ENCODE measurements at places on chromosomes 12 and 14.

DNA sequence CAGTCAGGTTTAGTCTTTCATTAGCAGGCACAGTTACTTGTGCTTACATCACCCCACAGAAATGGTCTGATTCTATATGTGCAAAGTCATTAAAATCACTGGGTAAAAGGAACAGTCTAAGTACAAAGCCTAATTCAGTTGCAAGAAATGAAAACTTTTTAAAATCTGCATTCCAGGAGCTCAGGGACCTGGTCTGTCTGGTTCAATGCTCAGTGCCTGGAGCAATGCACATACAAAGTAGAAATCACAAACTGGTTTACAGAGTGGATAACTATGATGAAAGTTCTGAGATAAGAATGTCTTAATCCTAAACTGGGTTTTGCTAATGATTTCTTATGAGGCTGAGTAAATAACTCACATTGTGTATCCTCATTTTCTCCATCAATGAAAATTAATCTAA is 28.7 kb downstream of the LMNTD1 start:
- no peak for DNase-seq

- DNase-seq, result no peak
Observed at GRCh38 chr14:52069307-52070050, 620 bp upstream of the NID2 start.

DNA sequence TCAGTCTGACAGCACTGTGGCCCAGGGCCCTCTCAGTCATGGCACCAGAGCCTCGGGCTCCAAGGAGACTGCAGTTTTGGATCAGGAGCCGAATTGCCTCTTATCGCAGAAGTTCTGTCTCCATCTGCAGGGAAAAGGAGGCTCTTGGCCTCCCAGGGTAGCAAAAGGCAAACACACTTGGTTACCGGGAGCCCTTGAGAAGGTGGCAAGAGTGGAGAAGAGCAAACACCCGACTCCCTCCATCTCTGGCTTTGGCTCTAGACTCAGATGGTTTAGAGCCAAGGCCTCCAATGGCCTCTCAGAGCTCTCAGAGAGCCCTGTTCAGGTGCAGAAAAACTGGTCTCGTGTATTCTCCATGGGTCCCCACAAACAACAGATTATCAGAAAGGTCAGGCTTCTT is 44.6 kb downstream of the NINJ2 start:
- no peak for DNase-seq

- no peak for DNase-seq
Observed at GRCh38 chr12:67483871-67484554, 164.5 kb upstream of the DYRK2 start.

GRCh38 chr12:114213055-114213581 is 192.8 kb downstream of the TBX5 start:
- DNase-seq, result no peak

DNA sequence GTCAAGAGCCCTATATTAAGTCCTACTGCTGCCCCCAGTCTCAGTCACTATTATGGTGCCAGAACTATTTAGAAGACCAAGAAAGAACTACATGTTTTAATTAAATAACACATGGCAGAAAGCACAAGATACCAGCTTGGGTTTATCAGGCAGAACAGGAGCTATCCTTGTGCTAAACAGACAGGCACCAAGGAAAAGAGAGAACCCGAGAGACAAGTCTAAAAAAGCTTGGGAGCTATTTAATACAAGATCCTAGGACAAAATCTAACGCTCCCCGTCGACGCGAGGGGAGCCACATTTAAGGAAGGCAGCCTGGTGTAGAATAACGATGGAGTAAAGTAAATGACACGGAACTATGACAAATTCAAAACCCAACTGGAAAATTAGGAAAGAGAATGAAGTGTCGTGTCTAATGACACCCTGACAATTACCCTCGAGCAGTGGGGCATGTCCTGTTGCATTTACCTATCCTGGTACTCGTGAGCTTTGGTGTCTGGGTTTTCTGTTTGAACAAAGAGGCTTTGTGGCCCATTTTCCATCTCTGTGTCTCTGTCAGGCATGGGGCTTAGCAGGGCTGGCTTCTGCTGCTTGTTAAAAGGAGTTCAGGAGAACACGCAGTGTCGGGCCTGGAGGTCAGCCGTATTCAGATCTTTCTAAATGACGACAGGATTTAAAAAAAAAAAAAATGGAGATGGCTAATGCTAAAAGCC is 140.6 kb downstream of the ETNK1 start:
- no peak for DNase-seq

DNA sequence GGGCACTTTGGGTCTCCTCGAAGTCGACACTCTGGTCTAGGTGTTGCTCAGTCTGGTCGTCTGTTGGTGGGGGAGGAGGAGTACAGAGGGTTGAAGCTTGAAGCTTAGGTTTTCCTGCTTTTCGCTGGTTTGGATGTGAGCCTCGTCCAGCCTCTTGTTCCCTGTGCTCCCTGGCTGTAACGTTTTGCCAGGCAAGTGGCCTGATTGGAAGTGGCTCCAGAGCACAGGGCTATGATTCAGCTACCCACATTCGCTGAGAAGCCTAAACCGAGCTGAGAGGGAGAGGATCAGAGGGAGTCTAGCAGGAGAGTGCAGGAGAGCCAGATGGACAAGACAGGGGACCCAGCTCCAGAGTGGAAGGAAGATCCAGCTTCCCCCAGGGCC is 6.1 kb downstream of the HOXC10 start:
- no peak for DNase-seq

DNA sequence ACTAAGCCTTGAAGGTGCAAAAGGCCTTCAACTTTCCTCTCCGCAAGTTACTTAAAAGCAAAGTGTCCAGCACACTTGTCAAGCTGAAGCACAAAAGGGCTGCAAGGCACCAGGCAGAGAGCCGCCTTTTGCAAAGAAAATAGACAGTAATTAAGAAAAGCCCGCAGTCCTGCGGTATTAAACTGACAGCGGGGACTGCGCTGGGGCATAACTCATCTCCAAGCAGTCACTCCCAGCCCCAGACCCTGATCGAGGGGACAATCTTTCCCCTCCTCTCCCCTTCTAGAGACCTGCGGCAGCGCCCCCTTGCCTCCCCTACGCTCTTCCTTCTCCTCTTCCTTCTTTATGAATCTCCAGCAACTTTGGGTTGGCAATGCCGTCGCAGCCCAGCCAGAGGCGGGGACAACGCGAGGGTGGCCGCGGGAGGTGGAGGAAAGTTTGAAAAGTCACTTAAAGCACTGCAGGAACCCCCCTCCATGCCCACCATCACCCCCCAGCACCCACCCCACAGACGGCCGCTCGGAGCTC is 200.9 kb upstream of the CAND1 start:
- peak; percentile 51 for DNase-seq

GRCh38 chr14:52307376-52307775 is 6.7 kb upstream of the PTGER2 start:
- DNase-seq, result no peak

- peak; percentile 55 for DNase-seq
Observed at GRCh38 chr12:27779416-27779919, 565 bp upstream of the KLHL42 start.

- no peak for DNase-seq
Observed at GRCh38 chr12:81811061-81811777, 52.1 kb upstream of the PPFIA2 start.

- peak; percentile 41 for DNase-seq
Observed at GRCh38 chr12:85029456-85029855, 6.6 kb downstream of the TSPAN19 start.

GRCh38 chr12:116404913-116405611 is 127.6 kb upstream of the MED13L start:
- DNase-seq, result no peak

DNA sequence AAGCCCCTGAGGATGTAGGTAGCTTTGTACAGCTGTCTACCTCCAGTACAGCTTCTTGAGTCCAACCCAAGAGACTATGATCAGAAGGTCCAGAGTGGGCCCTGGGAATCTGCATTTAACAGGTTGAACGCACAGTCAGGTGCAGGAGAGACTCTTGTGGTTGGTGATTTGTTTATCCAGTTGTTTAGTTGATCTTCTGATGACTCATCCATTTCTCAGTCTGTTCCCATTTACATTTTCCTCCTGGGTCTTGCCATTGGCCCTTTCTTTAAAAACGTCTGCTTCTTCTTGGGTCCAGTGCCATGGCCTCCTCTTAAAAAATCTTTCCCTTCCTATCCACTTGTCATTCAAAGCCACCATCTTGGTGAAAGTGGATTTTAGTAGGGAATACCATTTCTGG is 734.2 kb downstream of the MED13L start:
- DNase-seq, result no peak

DNA sequence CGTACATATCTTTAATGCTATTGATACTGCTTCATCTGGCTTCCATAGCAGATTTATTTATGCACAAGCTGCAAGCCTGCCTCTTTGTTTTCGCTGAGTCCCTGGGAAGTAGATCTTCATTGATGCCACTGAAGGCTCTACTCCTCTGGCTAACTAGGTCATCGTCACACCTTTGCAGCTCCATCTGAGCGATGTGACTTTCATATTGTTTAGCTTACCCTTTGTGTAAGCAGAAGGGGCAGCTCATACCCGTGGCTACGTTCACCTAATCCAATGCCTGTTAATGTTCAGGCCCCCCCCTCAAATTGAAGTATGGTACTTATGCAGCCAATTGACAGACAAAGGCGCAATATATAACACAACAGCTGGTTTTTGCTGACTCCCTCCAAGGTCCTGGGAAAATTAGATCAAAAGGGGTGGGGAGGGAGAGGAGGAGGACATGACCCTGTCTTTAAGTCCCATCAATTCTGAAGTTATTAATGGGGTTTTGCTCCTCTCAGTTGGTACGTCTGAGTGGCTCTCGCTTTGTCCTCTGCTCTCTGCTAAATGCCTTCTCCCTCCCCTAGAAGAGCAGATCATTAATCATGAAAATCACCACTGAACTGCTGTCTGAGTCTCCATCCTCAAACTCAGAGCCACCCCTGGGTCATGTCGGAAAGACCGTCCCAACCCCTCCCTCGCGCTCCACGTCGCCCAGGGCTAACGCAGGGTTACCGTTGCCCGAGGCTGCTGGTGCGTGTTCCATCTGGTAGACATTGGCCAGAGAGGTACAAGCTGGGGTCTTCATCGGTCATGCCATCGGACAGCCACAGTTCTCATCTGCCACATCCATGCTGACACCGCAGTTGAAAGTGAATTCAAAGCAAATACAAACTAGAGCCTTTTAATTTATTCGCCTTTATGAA is 128.8 kb downstream of the ADGRD1 start:
- no peak for DNase-seq

- no peak for DNase-seq
Observed at GRCh38 chr12:5036031-5036430, 7.6 kb upstream of the KCNA5 start.

DNA sequence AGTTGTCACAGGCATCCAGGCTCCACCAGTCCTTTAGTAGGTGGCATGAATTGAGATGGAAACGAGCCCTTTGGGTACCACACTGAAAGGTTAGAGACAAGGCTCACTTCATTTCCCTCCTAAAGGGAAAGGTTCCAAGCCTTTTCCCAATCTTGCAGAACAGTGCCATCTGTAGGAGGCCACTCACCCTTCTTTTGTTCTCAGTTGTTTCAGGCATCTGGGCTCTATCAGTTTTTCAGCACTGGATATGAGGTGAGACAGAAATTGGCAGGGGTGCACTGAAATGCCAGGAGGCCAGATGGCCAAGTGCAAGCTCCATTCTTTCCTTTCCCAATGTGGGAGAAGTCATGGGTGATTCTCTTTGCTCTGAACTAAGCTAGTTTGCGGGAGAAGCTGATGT is 15.2 kb downstream of the FBXO33 start:
- no peak for DNase-seq

DNA sequence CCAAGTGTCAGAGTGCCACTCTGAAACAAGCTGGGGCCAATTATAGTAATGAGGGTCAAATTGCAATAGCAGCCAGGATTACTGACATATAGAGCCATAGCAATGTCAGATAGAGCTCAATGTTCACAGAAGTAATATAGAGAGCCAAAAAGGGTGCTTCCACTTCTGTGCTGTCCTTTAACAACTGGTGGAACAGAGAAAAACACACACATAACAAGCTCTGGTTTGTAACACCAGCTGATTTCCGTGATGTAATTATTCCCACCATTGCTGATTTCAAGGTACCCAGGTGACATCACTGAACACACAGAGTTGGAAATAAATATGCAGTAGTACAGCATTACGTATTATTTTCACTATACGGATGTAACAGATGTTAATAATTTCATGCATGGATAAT is 3.0 kb upstream of the CLEC2B start:
- DNase-seq, result peak; percentile 18

- no peak for DNase-seq
Observed at GRCh38 chr14:54383835-54384234, 13.0 kb upstream of the CDKN3 start.

GRCh38 chr12:70290116-70290515 is 46.9 kb downstream of the CNOT2 start:
- no peak for DNase-seq

DNA sequence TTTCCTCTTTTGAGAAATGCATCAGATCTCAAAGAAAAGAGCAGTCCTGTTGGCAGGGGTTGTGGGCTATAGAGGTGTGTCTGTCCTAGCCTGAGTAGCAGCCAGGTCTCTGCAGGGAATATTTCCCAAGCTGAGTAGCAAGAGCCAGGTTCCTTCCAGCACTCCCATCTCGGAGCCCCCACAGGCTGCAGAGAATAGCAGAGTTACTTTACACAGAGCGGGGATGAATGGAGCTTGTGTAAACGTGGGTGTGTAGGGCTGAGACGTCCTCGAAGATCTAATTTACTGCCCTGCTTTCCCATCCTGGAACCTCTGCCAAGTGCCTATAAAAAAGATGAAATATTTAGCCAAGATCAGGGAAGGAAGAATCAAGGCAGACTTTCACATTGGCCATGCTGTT is 156.6 kb downstream of the TSPAN9 start:
- DNase-seq, result no peak

DNA sequence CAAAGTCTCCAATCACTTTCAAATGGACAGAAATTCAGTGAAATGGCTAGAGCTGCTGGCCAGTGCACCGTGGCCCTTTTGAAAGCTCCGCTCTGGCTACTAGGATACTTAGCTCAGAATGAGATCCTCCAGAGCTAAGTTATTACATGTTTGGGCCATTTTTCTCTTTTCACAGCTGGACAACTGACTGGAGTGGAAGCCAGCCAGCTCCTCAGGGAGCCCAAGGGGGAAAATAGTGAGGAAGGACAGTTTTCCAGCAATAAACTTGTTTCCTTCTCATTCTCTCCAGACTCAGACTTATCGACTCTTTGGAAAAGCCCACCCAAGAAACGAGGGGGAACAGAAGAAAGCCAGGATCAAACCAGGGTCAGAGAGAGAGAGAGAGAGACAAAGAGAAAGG is 266.0 kb downstream of the KSR2 start:
- DNase-seq, result no peak

- no peak for DNase-seq
Observed at GRCh38 chr14:47057364-47057763, 405.8 kb upstream of the RPL10L start.

GRCh38 chr12:77002382-77002781 is 63.0 kb downstream of the E2F7 start:
- no peak for DNase-seq

All from NAMALWA (cell line).